Activated CD4-positive, alpha-beta T cell treated with anti-CD3 and anti-CD28 coated beads, Interleukin-2, amount 50 U/mL, for 24 hours (primary cell): ENCODE measurements at places on chromosomes 16 and 17.

GRCh38 chr17:40538019-40538935 is 27.0 kb downstream of the CCR7 start:
- DNase-seq = no peak

GRCh38 chr17:2994441-2994840 is 69.0 kb downstream of the OR1D5 start:
- no peak for DNase-seq

DNA sequence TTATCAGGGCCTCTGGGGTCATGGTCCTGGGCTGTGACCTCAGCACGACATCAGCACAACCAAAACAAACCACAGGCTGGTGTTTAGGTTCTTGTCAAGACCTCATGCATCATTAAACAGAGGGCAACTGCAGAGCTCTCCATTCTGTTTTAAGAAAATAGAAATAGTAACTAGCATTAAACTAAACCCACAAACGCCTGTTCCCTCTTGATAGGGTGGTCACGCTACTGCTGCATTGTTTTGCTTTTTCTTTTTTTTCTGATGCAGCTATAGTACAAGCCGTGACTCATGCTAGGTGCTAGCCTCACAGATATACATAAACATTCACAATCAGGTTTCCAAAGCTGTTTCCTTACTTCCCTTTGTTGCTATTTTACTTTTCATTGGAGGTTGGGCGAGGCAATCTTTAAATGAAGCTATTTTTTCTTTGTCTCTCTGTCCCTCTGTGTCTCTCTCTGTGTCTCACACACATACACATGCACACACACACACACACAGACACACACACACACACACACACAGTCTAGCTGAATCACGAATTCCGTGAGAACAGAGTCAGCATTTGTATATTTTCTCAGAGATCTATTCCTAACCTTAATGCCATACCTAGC is 310.3 kb downstream of the CDH13 start:
- no peak for DNase-seq

GRCh38 chr17:49817993-49818392 is 29.5 kb downstream of the KAT7 start:
- peak; percentile 2 for DNase-seq

GRCh38 chr17:48554412-48555257 is 9.7 kb upstream of the HOXB2 start:
- DNase-seq = no peak

GRCh38 chr17:49132699-49133364 is at the start of gene B4GALNT2:
TSS of gene B4GALNT2 (plus strand) at chr17:49132769. CDS start at chr17:49132793, 24 bp downstream.
- no peak for DNase-seq

GRCh38 chr17:27630607-27631410 is at the start of gene LGALS9:
TSS of gene LGALS9 (plus strand) at chr17:27631188. CDS start at chr17:27631266, 78 bp downstream.
- DNase-seq = no peak

DNA sequence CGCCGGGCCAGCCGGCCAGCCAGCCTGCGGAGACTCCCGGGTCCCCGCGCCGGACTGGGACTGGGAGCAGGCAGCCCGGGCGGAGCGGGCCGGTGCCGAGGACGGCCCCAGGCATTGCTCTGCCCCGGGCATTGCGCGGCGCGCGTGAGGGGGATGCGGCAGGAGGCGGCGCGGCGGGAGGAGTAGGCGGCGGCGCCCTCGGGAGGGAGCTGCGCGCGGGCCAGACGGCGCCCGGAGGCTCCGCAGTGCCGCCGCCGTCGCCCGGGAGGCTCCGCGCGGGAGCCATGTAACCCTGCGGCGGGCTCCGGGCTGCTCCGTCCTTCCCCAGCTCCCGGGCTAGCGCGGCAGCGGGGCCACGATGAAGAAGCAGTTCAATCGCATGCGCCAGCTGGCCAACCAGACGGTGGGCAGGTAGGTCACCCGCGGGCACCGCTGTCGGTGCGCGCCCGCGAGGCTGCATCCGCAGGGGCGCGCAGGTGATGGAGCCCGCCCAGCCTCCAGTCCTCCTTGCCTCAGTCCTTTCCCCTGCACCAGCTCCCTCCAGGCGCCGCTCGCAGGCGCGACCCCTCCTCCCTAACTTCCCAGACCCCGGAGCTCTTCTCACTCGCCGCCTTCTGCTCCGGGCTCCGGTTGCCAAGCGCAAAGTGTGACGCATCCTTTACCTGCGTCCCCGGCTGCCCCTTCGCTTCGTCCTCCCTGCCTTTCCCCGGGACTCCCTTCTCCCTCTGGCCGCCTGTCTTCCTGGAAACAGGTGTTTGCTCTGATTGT is at the start of gene ARHGAP44:
TSS of gene ARHGAP44 (plus strand) at position 18 of the 768 bp plus-strand sequence. CDS start at position 359, 341 bp downstream.
- DNase-seq = no peak

DNA sequence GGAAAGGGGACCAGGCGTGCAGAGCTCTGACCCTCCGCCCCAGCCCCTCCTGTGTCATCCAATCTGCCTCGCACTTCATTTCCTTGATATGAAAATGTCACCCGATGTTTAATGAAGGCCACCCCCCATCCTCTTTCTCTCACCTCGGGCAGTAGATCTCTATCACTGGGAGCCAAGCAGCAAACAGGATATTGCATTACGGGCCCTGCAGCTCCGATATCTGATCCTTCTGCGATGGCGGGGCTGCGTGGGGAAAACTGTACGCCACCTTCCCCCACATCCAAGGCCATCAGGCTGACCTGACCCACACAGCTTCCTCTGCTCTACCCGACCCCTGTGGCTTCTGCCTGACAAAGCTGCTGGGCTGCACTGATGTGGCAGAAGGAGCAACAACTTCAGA is 74.9 kb downstream of the DYNLRB2 start:
- DNase-seq = no peak

- DNase-seq = no peak
These were observed 993 bp upstream of the ANKRD11 start for GRCh38 chr16:89491238-89491869.

- DNase-seq = no peak
These were observed 8.3 kb downstream of the ABAT start for GRCh38 chr16:8682551-8683259.

DNA sequence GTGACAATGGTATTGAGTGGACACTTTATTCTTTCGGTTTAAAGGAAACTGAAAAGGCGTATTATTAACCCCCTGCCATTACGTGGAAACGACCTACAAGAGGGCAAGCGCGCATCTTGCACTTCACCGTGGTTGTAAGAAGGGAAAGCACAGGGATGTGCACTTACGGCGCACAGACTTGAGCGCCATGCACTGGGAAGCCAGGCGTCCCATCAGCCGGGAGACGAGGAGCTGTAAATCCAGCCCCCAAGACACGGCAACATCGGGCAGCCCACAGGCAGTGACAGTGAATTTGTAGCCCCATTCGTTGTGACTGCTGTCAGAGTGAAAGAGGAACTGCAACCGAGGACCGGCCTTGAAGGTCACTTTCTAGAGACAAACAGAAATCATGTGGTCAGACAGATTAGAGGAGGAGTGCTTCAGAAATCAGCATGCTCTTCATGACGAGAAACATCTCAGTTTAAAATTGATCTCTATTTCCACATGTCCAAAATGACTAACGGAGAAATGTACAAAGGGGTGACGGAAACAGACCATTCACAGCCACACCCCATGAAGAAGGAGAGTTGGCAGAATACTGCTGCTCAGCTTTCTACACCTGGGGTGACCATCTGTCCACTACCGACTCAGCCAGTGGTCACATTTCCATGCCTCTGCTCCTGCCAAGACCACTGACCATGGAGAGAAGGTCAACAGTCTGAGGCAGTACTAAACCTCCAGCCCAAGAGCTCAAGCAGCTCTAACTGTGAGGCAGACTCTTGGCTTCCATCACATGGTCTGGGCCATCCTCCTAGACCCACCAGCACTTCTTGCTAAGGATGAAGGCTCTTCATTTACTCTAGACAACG is 68.6 kb downstream of the ZZEF1 start:
- no peak for DNase-seq

DNA sequence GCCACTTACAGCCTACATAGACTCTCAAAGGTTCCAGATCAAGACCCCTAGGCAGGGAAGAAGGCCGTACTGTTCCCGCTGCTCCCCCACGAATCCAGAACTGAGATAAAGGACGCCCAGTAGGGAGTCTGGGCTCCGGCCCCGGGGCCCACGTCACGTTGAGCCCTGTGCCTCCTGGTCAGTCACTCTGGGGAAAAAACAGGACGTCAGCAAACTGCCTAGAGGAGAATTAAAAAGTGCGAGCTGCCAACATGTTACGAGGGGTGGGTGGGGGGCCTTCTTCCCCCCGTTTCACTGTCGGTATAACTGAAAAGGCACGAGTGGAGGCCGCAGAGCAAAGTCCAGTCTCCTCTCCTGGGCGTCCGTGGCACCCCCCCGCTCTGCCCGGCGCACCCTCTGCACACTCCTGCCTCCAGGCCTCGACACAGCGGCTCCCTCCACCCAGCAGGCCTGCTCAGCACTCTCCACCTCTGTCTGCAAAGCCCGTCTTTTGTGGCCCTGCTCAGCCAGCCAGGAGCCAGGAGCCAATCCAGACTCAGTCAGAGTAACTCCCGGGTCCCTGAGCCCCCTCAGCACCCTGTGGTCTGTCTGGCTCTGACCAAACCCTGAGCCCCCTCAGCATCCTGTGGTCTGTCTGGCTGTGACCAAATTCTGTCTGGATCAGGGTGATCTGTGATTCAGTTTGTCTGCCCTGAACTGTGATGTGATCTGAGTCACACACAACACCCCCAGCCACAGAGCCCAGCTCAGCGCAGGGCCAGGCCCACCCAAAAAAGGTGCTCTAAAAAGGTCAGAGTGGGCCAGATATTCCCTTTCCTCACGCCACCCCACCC is 6.2 kb downstream of the ITGAE start:
- DNase-seq = no peak

- DNase-seq = no peak
These were observed 268.1 kb downstream of the IRF8 start for GRCh38 chr16:86167061-86167460.

DNA sequence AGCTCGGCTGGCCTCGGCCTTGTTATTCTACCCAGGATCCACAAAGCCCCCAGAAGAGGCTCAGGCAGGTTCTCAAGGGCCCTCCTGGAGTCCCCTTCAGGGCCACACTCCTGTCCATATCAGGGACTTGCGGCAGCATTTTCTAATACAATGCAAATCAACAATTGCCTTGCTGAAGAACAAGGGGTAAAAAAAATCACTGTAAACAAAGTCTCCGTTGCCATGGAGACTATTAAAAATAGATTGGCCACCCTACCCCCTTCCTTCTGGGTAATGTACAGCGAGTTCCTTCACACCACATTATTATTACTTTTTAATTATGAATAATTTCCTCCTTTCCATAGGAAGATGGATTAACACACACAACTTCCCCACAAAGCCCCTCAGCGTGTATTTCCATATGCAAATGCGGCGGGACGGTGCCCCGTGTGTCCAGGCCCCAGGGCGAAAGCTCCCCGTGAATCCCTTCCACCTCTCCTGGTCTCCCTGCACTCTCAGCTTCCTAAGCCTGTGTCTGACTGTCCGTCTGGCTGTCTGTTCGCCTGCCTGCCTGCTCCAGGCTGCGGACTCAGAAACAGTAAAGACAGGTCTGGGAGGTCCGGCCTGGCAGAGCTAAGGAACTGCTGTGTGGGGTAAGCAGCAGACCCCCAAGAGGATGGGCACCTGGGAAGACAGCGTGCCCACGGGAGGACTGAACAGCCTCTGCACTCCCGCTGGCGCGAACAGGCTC is 196.6 kb downstream of the RBFOX3 start:
- no peak for DNase-seq

DNA sequence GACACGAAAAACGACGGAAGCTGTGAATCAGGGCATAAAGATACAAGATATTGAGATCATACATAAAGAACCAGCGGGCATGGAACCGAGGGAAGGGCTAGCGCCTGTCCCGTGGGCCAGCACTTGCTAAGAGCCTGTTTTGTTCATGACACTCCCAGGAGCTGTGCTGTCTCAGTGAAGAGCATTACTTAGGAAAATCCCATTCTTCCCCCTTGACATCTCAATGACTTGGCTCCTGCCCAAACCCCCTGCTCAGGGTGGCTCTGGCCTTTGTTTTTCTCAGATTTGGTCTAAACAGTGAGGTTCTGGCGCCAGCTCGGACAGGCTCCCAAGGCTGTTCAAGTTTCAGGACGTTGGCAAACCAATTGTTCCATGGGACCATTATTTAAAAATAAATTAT is 79.1 kb upstream of the SEC14L1 start:
- no peak for DNase-seq

DNA sequence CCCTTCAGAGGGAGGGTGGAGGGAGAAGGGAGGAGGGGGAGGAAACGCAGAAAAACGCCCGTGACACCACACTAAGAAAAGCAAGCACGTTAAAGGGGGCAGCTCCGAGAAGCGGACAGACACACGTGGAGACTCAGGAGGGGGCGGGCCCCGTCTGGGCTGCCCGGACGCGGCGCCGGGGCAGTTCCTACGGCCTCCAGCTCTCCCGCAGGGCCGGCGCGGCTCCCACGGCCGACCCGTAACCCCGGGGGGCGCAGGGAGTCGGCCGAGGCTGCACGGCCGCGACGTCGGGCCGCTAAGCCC is 362 bp downstream of the KLHDC4 start:
- DNase-seq = peak; percentile 24

DNA sequence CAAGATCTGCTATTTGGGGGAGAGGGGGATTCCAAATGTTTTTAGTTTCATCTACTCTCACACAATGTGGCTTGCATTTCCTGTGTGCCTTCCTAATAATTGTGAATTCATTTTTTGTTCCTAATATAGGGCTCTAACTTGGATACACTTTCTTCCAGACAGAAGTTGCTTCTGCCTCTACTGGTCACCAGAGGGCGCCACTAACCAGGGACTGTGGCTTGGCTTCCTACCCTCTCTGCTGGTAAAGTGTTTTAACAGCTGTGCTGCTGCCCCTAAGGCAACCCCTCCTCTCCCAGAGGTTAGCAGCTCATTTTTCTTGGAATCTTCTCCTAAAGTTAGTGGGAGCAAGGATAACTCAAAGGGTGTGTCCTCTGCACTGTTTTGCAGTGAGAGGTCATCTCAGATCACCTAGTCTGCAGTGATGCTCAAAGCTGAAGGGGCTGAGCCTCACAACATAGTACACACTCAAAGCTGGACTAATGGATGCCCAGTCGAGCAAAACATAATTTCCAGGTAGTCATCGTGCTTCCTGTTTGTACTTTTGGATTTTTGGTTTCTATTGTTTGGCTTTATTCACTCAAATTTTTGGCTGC is 5.0 kb upstream of the PRSS54 start:
- no peak for DNase-seq

DNA sequence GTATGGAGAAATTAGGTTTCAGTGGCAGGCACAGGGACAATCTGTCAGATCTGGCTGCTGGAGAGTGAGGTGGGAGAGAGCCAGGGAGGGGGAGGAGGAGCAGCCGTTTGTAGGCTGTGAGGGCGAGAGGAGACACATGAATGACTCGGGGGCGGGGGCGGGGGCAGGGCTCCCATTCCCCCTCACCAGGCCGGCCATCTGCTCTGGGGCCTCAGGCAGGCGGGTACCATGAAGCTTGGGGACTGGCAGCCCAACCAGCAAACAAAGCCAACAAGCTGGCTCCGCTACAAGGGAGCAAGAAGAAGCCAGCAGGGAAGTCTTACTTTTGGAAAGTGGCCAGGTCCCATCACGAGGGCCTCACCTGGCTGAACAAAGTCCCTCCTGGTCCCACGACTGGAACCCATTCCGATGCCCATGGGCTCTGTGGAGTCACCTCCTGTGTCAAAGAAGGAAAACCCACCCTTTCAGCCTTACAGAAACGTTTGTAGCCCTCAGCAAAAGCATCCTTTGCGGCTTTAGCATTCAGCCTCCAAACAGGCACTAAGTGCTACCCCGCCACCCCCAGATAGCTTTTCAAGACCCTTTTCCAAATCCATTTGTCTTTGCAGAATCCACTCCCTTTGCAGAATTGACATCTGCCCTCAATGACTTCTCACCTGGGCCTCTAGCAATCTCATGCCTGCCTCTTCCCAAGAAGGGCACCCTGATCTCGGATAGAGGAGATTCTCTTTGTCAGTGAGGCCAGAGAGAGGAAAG is 9.2 kb upstream of the SSTR2 start:
- no peak for DNase-seq

GRCh38 chr17:79937391-79938335 is 98.0 kb downstream of the TBC1D16 start:
- no peak for DNase-seq

- DNase-seq = no peak
These were observed 8.8 kb downstream of the NDEL1 start for GRCh38 chr17:8444494-8444893.
